ENCODE measurements at places on chromosomes 16 and 17. TPM values are rescaled to one million over a fixed set of nuclear protein-coding genes. Genes with fewer than 3 reads are reported as not detected.

- no peak overlapping the region for H3K4me3 ChIP-seq
- DNase-seq: no peak
- H3K36me3 ChIP-seq: no peaks in the 10 kb centered on the region
- no peaks in the 10 kb centered on the region for H3K27me3 ChIP-seq
These were observed 9.1 kb upstream of the SCNN1B start for GRCh38 chr16:23293016-23293415.

GRCh38 chr17:48483471-48484131, 47.2 kb downstream of the HOXB1 start:
- H3K36me3 ChIP-seq: no peaks in the 10 kb centered on the region
- no peak for DNase-seq
- H3K4me3 ChIP-seq: no peak overlapping the region
- H3K4me1 ChIP-seq: no peaks in the 10 kb centered on the region
- H3K27me3 ChIP-seq: no peaks in the 10 kb centered on the region

GRCh38 chr16:56649820-56650219, 1.9 kb upstream of the MT1B start:
- DNase-seq: no peak
- H3K27ac ChIP-seq: no peak overlapping the region
- H3K4me1 ChIP-seq: no peaks in the 10 kb centered on the region
- H3K36me3 ChIP-seq: no peaks in the 10 kb centered on the region

GRCh38 chr16:70473446-70474319, 19.3 kb downstream of the FCSK start:
- H3K4me3 ChIP-seq: no peak overlapping the region
- no peaks in the 10 kb centered on the region for H3K36me3 ChIP-seq
- H3K4me1 ChIP-seq: no peaks in the 10 kb centered on the region
- H3K27ac ChIP-seq: no peak overlapping the region
- no peak for DNase-seq

DNA sequence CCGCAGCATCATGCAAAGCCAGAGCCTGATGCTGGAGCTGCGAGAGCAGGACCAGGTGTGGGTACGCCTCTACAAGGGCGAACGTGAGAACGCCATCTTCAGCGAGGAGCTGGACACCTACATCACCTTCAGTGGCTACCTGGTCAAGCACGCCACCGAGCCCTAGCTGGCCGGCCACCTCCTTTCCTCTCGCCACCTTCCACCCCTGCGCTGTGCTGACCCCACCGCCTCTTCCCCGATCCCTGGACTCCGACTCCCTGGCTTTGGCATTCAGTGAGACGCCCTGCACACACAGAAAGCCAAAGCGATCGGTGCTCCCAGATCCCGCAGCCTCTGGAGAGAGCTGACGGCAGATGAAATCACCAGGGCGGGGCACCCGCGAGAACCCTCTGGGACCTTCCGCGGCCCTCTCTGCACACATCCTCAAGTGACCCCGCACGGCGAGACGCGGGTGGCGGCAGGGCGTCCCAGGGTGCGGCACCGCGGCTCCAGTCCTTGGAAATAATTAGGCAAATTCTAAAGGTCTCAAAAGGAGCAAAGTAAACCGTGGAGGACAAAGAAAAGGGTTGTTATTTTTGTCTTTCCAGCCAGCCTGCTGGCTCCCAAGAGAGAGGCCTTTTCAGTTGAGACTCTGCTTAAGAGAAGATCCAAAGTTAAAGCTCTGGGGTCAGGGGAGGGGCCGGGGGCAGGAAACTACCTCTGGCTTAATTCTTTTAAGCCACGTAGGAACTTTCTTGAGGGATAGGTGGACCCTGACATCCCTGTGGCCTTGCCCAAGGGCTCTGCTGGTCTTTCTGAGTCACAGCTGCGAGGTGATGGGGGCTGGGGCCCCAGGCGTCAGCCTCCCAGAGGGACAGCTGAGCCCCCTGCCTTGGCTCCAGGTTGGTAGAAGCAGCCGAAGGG, 24.2 kb downstream of the C1QTNF1 start:
- peaks cover 8% of the 10 kb centered on the region for H3K4me1 ChIP-seq
- DNase-seq: no peak
- no peak overlapping the region for H3K4me3 ChIP-seq
- H3K27me3 ChIP-seq: no peaks in the 10 kb centered on the region
- H3K36me3 ChIP-seq: no peaks in the 10 kb centered on the region

GRCh38 chr17:51914577-51914976, 243.9 kb downstream of the CA10 start:
- H3K27me3 ChIP-seq: no peaks in the 10 kb centered on the region
- no peak overlapping the region for H3K27ac ChIP-seq
- H3K4me3 ChIP-seq: no peak overlapping the region
- no peaks in the 10 kb centered on the region for H3K36me3 ChIP-seq

DNA sequence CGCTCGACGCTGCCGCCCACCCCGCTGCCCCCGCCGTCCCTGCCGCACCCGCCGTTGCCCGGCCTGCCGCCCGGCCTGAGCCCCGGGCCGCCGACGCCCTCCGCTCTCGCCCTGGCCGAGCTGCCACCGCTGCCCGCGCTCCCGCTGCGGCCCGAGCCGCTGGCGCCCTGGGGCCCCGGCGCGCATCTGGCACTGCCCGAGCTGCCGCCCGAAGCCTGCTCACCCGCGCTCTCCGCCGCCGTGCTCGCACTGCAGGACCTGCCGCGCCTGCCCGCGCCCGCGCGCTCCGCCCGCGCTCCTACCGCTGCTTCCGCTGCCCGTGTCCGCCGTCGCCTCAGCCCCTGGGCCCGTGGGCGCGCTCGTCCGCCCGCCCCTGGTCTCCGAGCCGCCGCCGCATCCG, 8.4 kb upstream of the CLDN9 start:
- H3K36me3 ChIP-seq: no peaks in the 10 kb centered on the region
- no peaks in the 10 kb centered on the region for H3K27me3 ChIP-seq
- no peak overlapping the region for H3K4me3 ChIP-seq
- no peak overlapping the region for H3K27ac ChIP-seq
- no peak for DNase-seq

DNA sequence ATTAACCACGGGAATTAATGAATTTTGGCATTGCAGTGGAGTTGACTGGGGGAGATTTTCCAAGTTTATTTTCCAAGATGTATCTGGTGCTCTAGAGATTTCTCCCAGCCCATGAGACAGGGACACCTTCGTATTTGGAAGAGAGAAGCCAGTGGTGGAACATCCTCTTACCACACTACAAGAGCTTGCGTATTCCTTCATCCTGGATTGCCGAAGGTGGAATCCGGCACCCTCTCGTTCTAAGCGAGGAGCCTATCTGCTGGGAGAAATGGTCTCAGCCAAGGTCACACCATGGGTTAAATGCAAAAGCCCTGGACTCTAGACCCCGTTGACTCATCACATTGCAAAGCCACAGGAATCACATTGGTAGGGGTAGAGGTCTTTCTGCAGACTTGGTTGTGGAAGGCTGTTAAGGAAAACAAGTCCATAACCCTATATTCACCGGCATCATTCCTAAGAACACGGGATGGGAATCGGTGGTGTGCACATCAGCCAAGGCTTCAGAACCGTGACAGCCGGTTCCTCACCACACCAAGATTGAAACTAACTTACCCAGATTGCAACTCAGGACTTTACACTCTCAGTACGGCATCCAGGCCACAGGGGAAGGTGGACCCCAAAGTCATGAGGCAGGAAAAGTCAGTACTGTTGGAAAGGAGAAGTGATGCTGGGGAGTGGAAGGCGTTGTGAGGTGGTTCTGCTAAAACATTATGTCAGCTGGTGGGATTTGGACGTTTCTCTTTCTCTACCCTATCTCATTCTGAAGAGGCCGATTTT, 259.8 kb downstream of the CPPED1 start:
- DNase-seq: no peak
- H3K4me1 ChIP-seq: no peaks in the 10 kb centered on the region
- no peak overlapping the region for H3K27ac ChIP-seq
- no peak overlapping the region for H3K4me3 ChIP-seq

DNA sequence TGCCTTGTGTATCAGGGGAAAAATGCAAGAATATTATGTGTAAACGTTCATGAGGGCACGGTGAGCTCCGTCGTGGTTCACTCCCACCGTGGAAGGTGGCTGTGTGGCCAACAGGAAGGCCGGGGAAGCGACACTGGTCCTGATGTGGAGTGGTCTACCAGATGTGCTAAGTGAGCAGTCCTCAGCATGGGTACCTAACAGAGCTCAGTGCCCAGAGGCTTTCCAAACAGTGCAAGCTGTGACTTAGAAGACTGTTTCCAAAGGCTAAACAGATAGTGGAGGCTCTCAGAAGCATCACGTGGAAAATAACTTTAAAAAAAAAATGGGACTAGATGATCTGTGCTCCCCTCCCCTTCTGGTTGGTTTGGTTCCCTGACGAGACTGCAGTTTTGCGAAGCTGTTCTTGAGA, 199.3 kb upstream of the CHMP6 start:
- H3K27me3 ChIP-seq: no peaks in the 10 kb centered on the region
- no peak for DNase-seq
- no peaks in the 10 kb centered on the region for H3K36me3 ChIP-seq

GRCh38 chr17:27473748-27474609, 17.7 kb downstream of the KSR1 start:
- H3K27me3 ChIP-seq: no peaks in the 10 kb centered on the region
- H3K36me3 ChIP-seq: no peaks in the 10 kb centered on the region
- H3K27ac ChIP-seq: no peak overlapping the region
- no peaks in the 10 kb centered on the region for H3K4me1 ChIP-seq
- no peak for DNase-seq

DNA sequence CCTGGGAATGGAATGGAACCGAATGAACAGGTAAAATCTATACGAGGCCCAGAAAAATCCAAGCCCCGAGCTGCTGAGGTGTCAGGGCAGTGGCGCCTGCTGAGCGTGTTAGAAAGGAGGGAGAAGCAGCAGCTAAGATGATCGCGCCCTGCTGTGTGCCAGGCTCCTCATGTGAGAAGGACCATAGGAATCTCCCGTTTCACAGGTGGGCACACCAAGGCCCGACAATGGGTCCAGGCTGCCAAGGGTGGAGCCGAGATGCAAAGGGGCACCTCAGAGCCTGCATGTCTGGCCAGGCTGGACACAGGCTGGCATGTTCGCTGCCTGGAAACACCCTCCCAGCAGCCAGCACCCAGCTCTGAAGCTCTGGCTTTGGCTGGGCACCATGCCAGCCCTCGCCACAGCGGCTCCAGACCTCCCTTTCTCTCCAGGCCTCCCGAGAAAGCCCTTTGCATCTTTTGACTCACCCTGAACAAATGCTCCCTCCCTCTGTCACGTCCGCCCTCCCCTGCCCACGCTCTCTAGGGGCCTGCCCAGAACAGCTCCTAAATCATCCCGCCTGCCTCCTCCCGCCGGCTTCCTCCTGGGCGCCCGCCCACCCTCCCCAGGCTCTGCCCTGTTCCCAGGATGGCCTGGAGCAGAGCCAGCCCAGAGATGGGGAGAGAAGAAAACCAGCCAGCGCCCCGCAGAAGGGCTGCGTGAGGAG, 217.8 kb upstream of the GSE1 start:
- no peak overlapping the region for H3K4me3 ChIP-seq
- no peaks in the 10 kb centered on the region for H3K36me3 ChIP-seq
- peaks cover 35% of the 10 kb centered on the region for H3K4me1 ChIP-seq
- no peaks in the 10 kb centered on the region for H3K27me3 ChIP-seq
- DNase-seq: peak; percentile 86

DNA sequence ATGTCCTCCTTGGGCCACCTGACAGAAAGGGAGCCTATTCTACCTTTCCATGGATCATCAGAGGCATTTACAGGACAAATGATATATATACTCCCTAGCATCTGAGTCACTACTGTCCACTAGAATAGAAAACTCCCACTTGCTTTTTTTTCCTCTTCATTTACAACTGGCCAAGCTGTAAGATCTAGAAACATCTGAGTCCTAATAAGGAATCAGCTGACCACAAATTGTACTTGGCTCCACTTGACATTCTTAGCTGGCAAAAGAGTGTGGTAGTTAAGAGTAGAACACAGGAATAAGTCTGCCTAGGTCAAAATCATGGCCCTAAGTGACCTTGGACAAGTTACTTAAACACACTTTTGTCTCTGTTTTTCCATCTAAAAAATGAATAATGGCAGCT, 5.2 kb downstream of the RUSF1 start:
- no peak for DNase-seq
- no peaks in the 10 kb centered on the region for H3K36me3 ChIP-seq
- no peaks in the 10 kb centered on the region for H3K27me3 ChIP-seq
- no peak overlapping the region for H3K4me3 ChIP-seq
- H3K27ac ChIP-seq: no peak overlapping the region
- H3K4me1 ChIP-seq: peaks cover 13% of the 10 kb centered on the region

DNA sequence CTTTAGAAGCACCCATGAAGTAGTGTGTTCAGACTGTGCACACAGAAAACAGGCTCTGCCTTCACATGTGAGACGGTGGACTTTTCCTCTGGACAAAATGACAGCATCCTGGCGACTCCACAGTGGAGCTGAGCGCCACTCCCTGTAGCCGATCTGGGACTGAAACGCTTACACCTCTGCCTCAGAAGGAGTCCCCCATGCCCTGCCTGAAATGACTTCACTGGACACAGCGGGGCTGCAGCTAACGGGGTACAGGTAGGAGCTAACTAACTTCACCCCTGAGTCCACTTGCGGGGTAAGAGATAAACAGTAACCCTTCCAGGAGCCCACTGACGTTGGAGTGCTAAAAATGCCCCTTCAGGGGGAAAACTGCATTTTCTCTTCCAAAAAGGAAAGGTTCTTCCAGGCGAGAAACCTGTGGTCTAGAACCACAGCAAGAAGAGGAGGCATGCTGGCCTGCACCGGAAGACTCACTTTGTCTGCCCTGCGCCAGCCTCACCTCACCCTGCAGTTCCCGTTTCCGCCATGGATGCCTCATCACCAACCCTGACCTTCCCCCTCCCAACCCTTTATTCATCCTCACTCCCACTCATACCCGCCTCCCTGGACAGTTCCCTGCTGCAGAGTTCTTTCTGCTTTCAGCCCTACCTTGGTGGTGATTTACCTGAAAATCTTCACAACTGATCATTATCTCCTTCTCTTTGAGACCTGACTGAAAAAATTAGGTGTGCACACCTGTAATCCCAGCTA, 19.4 kb upstream of the ENDOV start:
- H3K27ac ChIP-seq: no peak overlapping the region
- H3K36me3 ChIP-seq: no peaks in the 10 kb centered on the region
- H3K4me1 ChIP-seq: peaks cover 14% of the 10 kb centered on the region
- no peak for DNase-seq

The C17orf107 gene
- total RNA-seq: 4.1 TPM

The JPT1 gene
- 371 TPM for total RNA-seq

The CA4 gene
- 3.1 TPM for total RNA-seq

The STX1B gene
- 8.7 TPM for total RNA-seq

The QPRT gene
- total RNA-seq: 7.6 TPM

The KRTAP4-1 gene
- total RNA-seq: not detected

The FOXL1 gene
- 4.6 TPM for total RNA-seq

The POLR2A gene
- total RNA-seq: 391 TPM

The CCL5 gene
- not detected for total RNA-seq

The CCL7 gene
- total RNA-seq: not detected

The CFAP119 gene
- total RNA-seq: 54.2 TPM

The ZNF469 gene
- total RNA-seq: 2.2 TPM

The CACNG3 gene
- total RNA-seq: 0.06 TPM

Data from testis (tissue), 5 donors.